NCI-H345 (cell line): ENCODE measurements at places on chromosomes 2 and 18.

- no peak for DNase-seq
Measured at GRCh38 chr2:218577482-218578220, 9.0 kb downstream of the CNOT9 start.

DNA sequence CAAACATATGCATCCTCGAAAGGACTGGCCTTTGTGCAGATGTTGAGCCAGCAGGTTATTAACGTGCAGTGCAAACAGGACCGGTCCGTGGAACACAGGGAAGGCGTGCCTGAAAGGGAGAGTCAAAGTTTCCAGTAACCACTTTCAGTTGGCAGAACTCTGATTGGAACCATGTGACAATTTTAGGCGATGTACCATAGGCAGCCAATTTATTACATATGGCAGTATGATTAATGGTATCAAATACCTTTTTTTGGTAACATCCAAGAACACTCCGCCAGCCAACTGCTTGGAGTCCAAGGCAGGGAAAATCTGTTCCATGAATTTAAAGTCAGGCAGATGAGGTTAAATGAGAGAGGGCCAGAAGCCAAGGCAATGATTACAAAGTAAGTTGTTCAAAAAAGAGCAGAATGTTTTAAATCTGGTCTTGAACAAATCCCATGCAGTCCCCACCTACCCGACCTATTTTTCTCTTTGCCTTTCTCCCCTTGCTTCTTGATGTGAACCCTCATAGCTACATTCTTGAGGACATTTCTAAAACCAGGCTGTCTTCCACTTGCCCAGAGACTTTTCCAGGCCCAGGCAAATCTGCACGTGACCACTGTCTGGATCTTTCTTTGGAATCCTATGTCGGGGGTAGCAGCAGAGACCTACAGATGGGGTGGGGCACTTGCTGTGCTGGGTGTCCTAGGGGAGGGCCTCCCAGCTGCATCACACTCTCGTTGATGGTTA lies 351.7 kb downstream of the HRH4 start:
- no peak for DNase-seq

DNA sequence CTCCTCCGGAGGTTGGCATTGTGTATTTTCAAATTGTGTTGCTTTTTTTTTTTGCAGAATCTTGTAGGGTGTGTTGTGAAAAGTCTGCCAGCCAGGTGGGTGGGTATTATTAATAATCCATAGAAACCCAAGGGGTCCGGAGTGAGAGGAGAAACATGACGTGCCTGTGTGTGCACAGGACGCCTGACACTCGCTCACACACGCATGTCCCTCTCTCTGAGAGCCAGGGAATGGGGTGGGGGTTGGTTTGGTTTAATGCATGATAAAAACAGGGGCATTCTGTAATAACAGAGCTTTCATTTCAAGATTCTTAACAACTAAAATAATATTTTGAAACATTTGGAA lies 224.8 kb downstream of the FAM210A start:
- no peak for DNase-seq

DNA sequence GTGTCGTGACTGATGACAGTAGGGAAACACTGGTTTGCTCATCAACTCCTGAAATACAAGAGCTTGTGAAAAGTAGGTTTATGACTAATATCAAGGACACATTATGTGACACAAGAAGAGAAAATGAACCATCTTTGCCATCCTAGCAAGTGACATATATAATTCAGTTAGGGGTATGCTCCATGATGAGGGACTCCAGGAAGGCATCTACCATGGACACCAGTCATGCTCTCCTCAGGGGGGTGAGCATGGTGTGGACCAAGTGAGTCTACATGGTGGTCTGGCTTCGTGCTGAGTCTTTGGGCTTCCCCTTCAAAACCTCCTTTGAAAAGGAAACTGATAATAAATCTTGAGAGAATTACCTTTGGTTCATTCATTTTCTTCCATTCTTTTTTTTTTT lies 11.7 kb upstream of the SERPINB5 start:
- no peak for DNase-seq

- DNase-seq, result no peak
Measured at GRCh38 chr2:140641163-140641562, 1489.7 kb downstream of the LRP1B start.

GRCh38 chr2:158748926-158749590 lies 46.1 kb upstream of the DAPL1 start:
- DNase-seq, result no peak

GRCh38 chr2:231891514-231891905 lies 34.7 kb downstream of the NPPC start:
- no peak for DNase-seq

DNA sequence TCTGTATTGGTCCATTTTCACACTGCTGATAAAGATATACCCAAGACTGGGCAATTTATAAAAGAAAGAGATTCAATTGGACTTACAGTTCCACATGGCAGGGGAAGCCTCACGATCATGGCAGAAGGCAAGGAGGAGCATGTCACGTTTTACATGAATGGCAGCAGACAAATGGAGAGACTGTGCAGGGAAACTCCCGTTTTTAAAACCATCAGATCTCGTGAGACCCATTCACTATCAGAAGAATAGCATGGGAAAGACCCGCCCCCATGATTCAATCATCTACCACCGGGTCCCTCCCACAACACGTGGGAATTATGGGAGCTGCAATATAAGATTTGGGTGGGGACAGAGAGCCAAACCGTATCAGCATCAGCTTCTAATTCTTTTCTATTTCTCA lies 217.0 kb downstream of the ANAPC1 start:
- DNase-seq, result no peak

GRCh38 chr2:119527999-119528398 lies 3.7 kb upstream of the SCTR start:
- DNase-seq, result no peak

DNA sequence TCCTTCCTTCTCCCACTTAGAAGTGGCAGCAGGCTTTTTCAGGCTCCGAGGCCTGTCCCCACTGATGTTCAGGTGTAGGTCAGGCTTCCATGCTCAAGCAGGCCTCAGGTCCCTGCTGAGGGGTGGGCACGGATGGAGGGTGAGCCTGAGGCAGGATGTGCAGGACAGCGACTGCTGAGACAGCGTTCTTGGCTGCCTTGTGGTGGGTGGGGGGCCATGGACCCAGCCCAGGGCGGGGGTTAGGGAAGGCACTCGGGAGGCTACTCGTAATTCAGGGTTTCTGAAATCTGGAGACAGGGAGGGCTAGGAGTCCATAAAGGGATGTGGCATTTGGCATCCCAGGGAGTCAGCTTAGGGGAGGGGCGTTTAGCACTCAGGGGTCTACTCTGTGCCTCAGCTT lies 30.3 kb downstream of the COLEC11 start:
- no peak for DNase-seq

DNA sequence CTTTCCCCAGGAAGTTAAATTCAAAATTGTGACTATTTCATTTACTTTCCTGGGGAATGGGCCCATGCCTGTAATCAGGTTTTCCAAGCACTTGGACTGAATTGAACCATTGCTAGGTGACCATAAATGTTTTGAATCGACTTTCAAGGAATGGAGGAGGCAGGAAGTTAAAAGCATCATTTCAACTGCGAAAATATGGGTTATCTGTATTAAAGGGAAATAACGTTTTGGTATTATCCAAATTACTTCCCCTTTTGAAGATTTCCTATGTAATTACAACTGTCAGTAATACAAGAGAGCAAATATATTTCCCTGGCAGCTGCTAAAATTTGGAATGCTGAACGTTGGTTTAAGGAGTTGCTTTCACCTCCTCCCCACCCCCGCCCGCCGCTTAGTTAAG lies 19.0 kb downstream of the PNO1 start:
- DNase-seq, result no peak

GRCh38 chr2:41320491-41320890 lies 727.3 kb upstream of the PKDCC start:
- DNase-seq, result no peak

DNA sequence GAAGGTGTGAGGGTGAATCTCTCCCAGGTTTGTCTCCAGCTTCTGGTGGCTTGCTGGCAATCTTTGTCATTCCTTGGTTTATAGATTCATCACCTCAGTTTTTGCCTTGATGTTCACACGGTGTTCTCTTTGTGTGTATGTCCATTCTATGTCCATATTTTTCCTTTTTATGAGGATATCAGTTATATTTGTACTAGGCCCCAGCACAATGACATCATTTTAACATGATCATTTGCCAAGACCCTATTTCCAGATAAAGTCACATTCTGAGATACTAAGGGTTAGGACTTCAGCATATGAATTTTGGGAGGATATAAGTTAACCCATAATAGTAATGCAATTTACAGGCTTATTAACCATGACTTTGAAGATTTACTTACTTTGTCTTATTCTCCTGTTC lies 649.0 kb downstream of the CPS1 start:
- DNase-seq, result no peak

DNA sequence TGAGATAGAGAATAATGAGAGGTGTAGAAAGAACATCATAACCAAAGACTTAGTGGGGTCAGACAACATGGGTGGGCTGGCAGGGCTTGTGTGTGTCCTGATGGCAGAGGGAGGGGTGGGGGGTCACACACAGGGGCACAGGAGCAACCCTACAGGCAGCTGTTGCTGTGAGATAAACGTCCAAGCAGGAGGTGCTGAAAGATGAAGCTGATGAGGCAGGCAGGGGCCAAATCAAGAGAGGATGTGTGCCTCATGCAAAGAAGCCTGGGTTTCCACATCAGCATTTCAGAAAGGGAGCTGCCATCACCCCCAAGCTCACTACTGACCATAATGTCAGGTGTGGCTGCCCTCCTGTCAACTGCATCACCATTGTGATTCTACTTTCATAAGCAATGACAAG lies 16.0 kb upstream of the SKA1 start:
- no peak for DNase-seq

GRCh38 chr2:38171208-38171855 lies 95.4 kb upstream of the CYP1B1 start:
- DNase-seq, result peak; percentile 88

- DNase-seq, result peak; percentile 71
Measured at GRCh38 chr18:41745166-41746049, 209.6 kb upstream of the PIK3C3 start.

GRCh38 chr2:204343685-204344084 lies 201.6 kb upstream of the PARD3B start:
- no peak for DNase-seq

GRCh38 chr2:233453916-233454315 lies 99.6 kb downstream of the DGKD start:
- DNase-seq, result no peak

- no peak for DNase-seq
Measured at GRCh38 chr2:115071534-115071933, 629.1 kb downstream of the DPP10 start.

GRCh38 chr2:45412754-45413379 lies 198.2 kb downstream of the SRBD1 start:
- no peak for DNase-seq

DNA sequence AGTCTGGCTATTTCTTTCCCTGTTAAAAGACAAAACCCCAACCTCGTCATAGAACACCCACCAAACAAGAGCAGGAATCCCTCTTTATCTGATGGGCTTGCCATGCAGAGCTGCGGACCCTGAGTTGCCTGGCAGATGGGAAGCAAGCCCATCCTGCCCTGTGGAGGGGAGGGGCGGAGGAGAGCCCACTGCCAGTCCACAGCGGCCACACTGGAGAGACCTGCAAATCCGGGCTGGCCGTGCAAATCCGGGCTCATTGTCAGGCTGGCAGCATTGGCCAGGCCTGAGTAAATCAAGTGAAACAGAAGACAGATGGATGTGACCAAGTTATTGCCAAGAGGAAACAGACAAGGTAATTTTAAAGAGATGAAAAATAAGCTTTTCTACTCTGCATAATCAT lies 22.0 kb downstream of the MYL12B start:
- DNase-seq, result no peak
